ENCODE measurements at places on chromosomes 12 and 14.

GRCh38 chr14:29536886-29537511 is 390.6 kb downstream of the PRKD1 start:
- peaks cover 6% of the 10 kb centered on the region for H3K27me3 ChIP-seq
- DNase-seq, result no peak
- H3K36me3 ChIP-seq, result no peaks in the 10 kb centered on the region
- no peak overlapping the region for H3K4me3 ChIP-seq
- no peak overlapping the region for H3K27ac ChIP-seq
- H3K4me1 ChIP-seq, result no peaks in the 10 kb centered on the region

- peaks cover 47% of the 10 kb centered on the region for H3K4me1 ChIP-seq
- H3K36me3 ChIP-seq, result no peaks in the 10 kb centered on the region
- peak overlapping the region; percentile 25 for H3K27ac ChIP-seq
- H3K4me3 ChIP-seq, result no peak overlapping the region
Observed at GRCh38 chr14:35332517-35333263, 40.5 kb downstream of the PSMA6 start.

- no peak for DNase-seq
- peak overlapping the region; percentile 99 for H3K4me3 ChIP-seq
- H3K36me3 ChIP-seq, result no peaks in the 10 kb centered on the region
- H3K4me1 ChIP-seq, result peaks cover 34% of the 10 kb centered on the region
- H3K27ac ChIP-seq, result peak overlapping the region; percentile 90
Observed at GRCh38 chr12:53252349-53252916, 15.7 kb upstream of the ESPL1 start.

DNA sequence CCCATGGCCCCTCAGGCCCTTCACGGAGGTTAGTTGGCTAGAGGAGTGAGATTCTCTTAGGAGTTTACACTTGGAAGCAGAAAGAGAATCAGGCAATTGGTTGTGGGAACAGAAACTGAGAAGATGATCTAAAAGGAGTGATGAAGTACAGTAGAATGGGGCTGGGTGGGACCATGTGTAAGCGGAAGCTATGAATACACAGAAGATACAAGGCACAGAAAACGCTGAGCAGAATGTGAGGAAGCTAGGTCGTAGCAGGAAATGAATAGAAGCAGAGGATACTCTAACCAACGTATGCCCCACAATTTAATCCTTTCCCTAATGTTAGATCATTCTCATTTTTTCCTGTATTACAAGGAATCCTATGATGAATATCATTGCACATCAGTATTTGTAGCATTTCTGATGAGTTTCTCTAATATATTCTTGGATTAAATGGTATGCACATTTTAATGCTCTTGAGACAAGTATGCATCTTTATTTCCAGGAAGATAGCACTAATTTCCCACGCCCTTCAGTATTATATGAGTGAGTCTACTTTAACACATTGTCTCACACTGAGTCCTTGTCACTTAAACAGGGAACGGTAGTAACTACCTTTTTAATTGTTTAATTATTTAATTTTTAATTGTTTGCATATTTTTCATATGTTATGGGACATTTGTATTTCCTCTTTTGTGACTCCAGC is 273.2 kb downstream of the APAF1 start:
- DNase-seq, result no peak
- no peak overlapping the region for H3K4me3 ChIP-seq
- no peak overlapping the region for H3K27ac ChIP-seq
- H3K27me3 ChIP-seq, result peaks cover 11% of the 10 kb centered on the region

GRCh38 chr12:54356228-54356627 is 8.1 kb downstream of the GPR84 start:
- H3K4me1 ChIP-seq, result no peaks in the 10 kb centered on the region
- H3K27ac ChIP-seq, result no peak overlapping the region
- no peak overlapping the region for H3K4me3 ChIP-seq
- no peaks in the 10 kb centered on the region for H3K36me3 ChIP-seq

- H3K4me1 ChIP-seq, result peaks cover 12% of the 10 kb centered on the region
- no peak overlapping the region for H3K27ac ChIP-seq
- peaks cover 20% of the 10 kb centered on the region for H3K27me3 ChIP-seq
- H3K36me3 ChIP-seq, result no peaks in the 10 kb centered on the region
Observed at GRCh38 chr14:92486881-92487280, 26.7 kb upstream of the RIN3 start.

DNA sequence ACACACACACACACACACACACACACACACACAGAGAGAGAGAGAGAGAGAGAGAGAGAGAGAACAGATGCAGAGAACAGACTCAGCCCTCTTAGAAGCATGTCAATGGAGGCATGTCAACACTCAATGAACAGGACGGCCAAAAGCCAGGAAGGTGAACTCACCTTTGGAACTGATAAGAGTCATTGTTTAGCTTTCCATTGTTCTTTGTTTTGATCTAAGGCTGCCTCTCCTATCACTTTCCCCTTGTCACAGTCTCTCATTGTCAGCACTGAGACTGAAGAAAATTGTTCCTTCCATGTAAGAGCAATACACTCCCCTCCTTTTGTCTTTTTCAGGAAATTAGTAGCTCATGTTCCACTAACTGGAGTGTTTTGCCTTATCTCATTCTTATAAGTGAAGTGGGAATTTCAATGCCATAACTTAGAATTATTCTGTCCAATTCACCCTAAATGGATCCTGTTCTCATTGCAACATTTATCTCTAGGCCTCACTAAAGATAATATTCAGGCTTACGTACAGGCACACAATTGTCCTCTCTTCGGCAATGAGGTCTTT is 218.0 kb downstream of the DUSP6 start:
- H3K36me3 ChIP-seq, result no peaks in the 10 kb centered on the region
- peaks cover 19% of the 10 kb centered on the region for H3K4me1 ChIP-seq
- no peak overlapping the region for H3K4me3 ChIP-seq

- H3K27ac ChIP-seq, result no peak overlapping the region
- H3K4me1 ChIP-seq, result peaks cover 6% of the 10 kb centered on the region
- H3K4me3 ChIP-seq, result no peak overlapping the region
- no peaks in the 10 kb centered on the region for H3K36me3 ChIP-seq
- DNase-seq, result no peak
Observed at GRCh38 chr14:32492457-32492856, 163.4 kb downstream of the AKAP6 start.

- H3K27ac ChIP-seq, result no peak overlapping the region
- peaks cover 3% of the 10 kb centered on the region for H3K27me3 ChIP-seq
- H3K4me1 ChIP-seq, result peaks cover 69% of the 10 kb centered on the region
- no peak overlapping the region for H3K4me3 ChIP-seq
- peaks cover 40% of the 10 kb centered on the region for H3K36me3 ChIP-seq
- no peak for DNase-seq
Observed at GRCh38 chr14:102196902-102197230, 57.2 kb downstream of the WDR20 start.

DNA sequence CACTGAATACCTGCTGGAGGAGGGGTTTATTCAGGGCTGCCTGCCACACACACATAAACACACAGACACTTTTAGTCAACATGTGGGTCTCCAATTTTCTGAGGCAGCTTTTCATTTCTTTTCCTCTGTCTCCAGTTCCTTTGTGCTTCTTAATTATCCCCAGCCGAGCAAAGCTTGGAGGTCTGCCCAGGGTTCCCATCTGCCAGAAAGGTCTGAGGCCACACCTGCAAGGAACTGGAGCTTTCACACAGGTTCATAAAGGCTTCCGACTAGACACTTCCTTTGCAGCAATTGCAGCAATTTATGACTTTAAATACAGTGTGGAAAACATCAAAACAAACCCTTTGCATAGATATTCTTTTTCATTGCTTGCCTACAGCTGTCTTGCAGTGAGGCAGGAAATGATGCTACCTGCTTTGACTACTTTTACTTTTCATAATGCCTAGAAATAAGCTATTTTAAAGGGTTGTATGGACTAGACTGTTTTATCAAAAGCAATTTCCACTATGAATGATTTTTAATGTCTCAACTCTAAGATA is 1318.9 kb downstream of the AACS start:
- H3K36me3 ChIP-seq, result no peaks in the 10 kb centered on the region
- H3K4me1 ChIP-seq, result no peaks in the 10 kb centered on the region
- H3K27me3 ChIP-seq, result no peaks in the 10 kb centered on the region
- H3K27ac ChIP-seq, result no peak overlapping the region

DNA sequence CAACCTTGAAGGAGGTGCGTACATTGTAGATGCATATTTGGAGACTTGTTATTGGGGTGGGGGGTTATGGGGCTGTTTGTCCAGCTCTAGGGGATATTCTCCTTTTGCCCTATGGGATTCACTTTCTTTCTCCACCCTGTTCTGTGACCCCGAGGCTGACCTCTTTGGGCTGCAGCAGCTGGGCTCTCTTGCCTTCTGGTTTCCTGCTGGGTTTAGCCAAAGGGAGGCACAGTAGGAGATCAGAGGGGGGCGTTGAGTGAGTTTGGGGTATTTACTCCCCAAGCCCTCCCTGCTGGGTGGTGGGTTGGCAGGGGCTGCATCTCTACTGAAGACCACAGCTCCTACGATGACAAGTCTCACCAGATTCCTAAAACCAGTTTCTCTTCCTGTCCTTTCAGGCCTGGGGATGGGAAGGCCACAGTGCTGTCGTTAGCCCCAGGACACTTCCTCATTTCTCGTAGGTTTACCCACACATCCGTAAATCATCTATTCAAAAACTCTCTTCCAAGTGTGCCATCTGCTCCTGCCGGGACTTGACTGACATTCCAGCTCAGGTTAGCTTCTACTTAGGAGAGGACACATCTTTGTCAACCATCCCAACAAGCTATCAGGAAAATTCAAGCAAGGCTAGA is 127.1 kb downstream of the TMEM30B start:
- H3K27me3 ChIP-seq, result no peaks in the 10 kb centered on the region
- no peak overlapping the region for H3K4me3 ChIP-seq
- DNase-seq, result no peak
- H3K4me1 ChIP-seq, result peaks cover 65% of the 10 kb centered on the region
- peaks cover 5% of the 10 kb centered on the region for H3K36me3 ChIP-seq

GRCh38 chr12:45557016-45557415 is 172.5 kb upstream of the ARID2 start:
- H3K27ac ChIP-seq, result no peak overlapping the region
- no peak overlapping the region for H3K4me3 ChIP-seq
- H3K27me3 ChIP-seq, result peaks cover 7% of the 10 kb centered on the region
- H3K36me3 ChIP-seq, result no peaks in the 10 kb centered on the region
- H3K4me1 ChIP-seq, result no peaks in the 10 kb centered on the region

DNA sequence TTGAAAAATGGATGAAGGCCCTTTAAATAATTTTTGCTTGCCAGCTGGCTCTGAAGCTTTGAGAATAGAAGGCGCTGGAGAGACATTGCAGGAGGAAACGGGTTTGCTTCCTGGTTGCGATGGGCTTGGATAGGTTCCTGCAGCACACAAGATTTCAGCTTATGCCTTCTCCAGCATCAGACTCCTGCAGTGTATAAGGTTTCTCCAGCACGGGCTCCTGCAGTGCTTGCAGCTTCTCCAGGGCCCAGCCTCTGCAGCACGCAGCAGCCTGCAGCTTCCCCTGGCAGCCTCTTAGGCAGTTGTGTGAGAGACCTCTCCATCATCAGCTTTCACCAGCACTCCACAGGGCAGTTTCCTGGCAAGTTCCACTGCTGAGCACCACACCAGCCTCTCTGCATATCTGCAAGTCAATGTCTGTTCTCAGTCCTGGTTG is 78.7 kb upstream of the ZDHHC17 start:
- no peaks in the 10 kb centered on the region for H3K36me3 ChIP-seq
- H3K4me1 ChIP-seq, result peaks cover 17% of the 10 kb centered on the region
- peak; percentile 34 for DNase-seq
- H3K4me3 ChIP-seq, result no peak overlapping the region
- peak overlapping the region; percentile 68 for H3K27ac ChIP-seq
- H3K27me3 ChIP-seq, result peaks cover 3% of the 10 kb centered on the region

DNA sequence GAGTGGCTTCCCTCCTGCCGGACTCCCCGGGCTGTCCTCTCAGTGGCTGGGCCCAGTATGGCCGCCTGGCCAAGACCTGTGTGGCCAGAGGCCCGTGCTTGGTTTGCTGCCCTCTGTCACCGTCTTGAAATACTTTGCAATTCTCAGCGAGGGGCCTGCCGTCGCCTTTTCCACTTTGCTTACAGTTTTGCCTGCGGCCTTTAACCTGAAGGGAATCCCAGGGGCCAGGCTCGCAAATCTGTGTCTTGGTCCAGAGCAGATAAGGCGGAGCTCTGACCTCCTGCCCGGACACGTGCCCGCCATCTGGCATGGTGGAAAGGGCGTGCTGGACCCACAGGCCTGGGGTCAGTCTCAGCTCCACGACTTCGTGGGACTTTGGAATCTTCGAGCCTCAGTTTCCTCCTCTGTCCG is 10.9 kb upstream of the AMN start:
- no peak overlapping the region for H3K4me3 ChIP-seq
- peak; percentile 28 for DNase-seq
- peaks cover 29% of the 10 kb centered on the region for H3K4me1 ChIP-seq
- H3K27me3 ChIP-seq, result no peaks in the 10 kb centered on the region

- H3K4me1 ChIP-seq, result no peaks in the 10 kb centered on the region
- DNase-seq, result no peak
- H3K27ac ChIP-seq, result no peak overlapping the region
- H3K27me3 ChIP-seq, result no peaks in the 10 kb centered on the region
- H3K36me3 ChIP-seq, result no peaks in the 10 kb centered on the region
Observed at GRCh38 chr14:88630565-88630964, 67.7 kb downstream of the ZC3H14 start.

DNA sequence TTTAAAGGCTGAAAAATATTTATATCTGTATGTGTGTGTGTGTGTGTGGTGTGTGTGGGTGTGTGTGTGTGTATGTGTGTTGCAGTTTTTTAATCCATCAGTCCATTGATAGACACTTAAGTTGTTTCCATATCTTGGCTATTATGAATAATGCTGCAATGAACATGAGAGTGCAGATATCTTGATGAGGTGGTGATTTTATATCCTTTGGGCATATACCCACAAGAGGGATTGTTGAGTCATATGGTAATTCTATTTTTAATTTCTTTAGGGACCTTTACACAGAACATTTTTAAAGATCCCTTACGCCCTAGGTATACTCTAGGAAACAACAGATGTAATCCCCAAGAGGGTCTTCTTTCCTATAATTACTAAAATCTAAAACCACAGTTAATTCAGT is 154.5 kb upstream of the CLEC14A start:
- H3K27ac ChIP-seq, result peak overlapping the region; percentile 30
- H3K27me3 ChIP-seq, result no peaks in the 10 kb centered on the region
- H3K4me3 ChIP-seq, result no peak overlapping the region
- no peaks in the 10 kb centered on the region for H3K36me3 ChIP-seq

DNA sequence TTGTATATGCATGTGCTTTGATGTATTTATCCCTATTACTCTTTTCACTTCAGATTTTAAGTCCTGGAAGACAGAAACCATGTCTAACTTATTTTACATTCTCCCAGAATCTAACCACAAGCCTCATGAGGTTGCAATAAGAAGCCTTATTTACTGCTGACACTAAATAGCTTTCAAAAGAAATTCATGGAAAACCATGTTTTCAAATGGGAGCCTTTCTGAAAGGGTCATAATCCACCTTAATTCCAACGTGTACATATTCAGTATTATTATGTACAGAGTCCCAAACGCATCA is 34.4 kb downstream of the CORO1C start:
- no peaks in the 10 kb centered on the region for H3K27me3 ChIP-seq
- no peak overlapping the region for H3K4me3 ChIP-seq
- no peak overlapping the region for H3K27ac ChIP-seq
- H3K36me3 ChIP-seq, result peaks cover 58% of the 10 kb centered on the region
